ENCODE measurements at places on chromosomes 11 and 22. TPM values are rescaled to one million over a fixed set of nuclear protein-coding genes. Genes with fewer than 3 reads are reported as not detected.

Gene GUCY1A2
- total RNA-seq, result 3.2 TPM

Gene PRR5L
- total RNA-seq, result 32.7 TPM

Gene OR51E2
- total RNA-seq, result 0.63 TPM

Gene FGF4
- not detected for total RNA-seq

Gene LDHAL6A
- total RNA-seq, result not detected

Gene CSTF3
- total RNA-seq, result 21.4 TPM

Gene FBLN1
- total RNA-seq, result 427 TPM

Gene KRTAP5-7
- total RNA-seq, result not detected

Gene DDIAS
- 0.78 TPM for total RNA-seq

Gene CRYBA4
- not detected for total RNA-seq

Gene ACO2
- 172 TPM for total RNA-seq

Gene HOATZ
- not detected for total RNA-seq

Gene FAM83F
- total RNA-seq, result 12.1 TPM

Gene NEFH
- 0.86 TPM for total RNA-seq

Gene MIOX
- 1.6 TPM for total RNA-seq

Gene OR8U1
- total RNA-seq, result not detected

Gene SEC14L2
- 35.4 TPM for total RNA-seq

Measured in mucosa of gallbladder (tissue), 1 donor.